ENCODE measurements at places on chromosomes 2 and 18. TPM values are rescaled to one million over a fixed set of nuclear protein-coding genes. Genes with fewer than 3 reads are reported as not detected.

- no peak for DNase-seq
These were observed 144.3 kb downstream of the BCL2 start for GRCh38 chr18:63175264-63175663.

Gene ZNG1B
- total RNA-seq, result 42.2 TPM

GRCh38 chr18:23354625-23355024 is 98.5 kb upstream of the RIOK3 start:
- no peak for DNase-seq

DNA sequence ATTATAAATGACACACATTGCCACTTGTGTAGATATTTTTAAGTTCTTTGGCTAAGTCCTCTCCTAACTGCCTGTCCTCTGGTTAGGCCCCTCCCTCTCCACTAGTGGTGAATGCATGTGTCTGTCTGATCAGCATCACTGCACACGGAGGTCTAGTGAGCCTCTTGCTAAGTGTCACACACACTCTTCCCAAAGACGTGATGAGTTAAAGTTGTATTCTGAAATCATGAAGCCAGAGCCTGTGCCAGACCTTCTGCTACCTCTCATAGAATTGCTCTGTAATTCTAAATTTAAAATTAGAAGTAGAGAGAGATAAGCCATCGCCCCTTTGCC is 41.3 kb downstream of the RALB start:
- no peak for DNase-seq

Gene KCNK3
- 0.95 TPM for total RNA-seq

DNA sequence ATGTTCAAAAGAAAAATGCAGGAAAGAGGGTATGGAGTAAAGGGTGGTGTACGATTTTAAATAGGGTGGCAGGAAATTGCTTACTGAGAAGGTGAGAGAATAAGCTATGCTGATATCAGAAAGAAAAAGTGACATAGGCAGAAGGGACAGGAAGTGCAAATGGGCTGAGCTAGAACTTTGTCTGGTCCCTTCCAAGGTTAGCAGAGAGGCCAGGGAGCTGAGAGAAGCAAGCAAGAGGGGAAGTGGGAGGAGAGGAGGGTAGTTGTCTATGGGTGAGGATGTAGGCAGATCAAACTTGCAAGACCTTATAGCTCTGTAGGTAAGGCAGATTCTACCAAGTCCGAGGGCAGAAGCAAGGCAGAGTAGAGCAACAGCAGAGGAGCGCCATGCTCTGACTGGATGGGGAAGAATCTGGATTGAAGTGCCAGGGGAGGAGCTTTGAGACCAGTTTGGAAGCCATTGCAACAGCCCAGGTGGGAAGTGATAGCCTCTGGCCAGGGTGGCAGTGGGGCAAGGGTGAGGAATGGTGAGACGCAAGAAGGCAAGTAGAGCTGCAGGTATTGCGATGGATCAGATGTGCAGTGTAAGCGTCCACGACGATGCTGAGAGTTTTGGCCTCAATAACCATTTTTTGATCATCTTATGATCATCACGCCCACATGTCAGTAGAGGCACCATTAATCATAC is 134.4 kb upstream of the APCDD1 start:
- no peak for DNase-seq
